ENCODE measurements at places on chromosomes 3 and 15. TPM values are rescaled to one million over a fixed set of nuclear protein-coding genes. Genes with fewer than 3 reads are reported as not detected.
A peak's percentile ranks its signal among the peaks of the same experiment; 100 is the strongest.

Gene NR2F2
- 39.7 TPM for polyA plus RNA-seq

Gene EFCC1
- 8.2 TPM for polyA plus RNA-seq

DNA sequence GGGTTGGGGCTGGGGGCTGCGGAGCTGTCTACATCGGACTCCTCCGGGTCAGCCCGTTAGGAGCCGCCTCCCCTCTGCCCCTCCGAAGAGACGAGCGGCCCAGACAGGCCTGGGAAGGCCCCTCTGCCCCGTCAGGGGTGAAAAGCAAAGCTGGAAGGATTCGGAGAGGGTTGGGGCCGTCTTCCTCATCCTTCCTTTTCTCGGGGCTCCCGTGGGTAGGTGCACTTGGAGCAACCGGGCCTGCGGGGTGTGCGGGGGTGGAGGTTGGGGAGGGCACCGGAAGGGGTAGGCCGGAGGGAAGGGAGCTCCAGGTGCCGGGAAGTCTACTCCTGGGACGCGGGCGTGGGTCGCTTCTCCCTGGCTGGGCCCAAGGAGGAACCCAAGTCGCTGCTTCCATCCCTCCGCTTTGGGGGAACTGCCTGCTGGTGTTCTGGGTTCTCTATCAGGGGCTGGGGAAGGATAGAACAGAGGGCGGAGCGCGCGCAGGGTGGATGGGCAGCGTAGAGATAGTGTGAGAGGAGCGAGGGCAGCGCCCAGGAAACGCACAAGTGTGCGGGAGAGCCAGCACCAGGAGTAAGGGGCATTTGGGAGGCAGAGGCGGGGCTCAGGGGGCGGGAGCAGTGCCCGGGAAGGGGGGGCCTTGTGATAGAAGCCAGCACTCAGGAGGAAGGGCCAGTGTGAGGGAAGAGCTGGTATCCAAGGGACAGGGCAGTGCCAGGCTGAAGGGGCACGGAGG, 590 bp downstream of the POLR2H start:
- H3K36me3 ChIP-seq: peaks cover 6% of the 10 kb centered on the region
- H3K27ac ChIP-seq: peak overlapping the region; percentile 97
- peak overlapping the region; percentile 88 for H3K4me3 ChIP-seq
- H3K27me3 ChIP-seq: no peaks in the 10 kb centered on the region
- no peak for DNase-seq

DNA sequence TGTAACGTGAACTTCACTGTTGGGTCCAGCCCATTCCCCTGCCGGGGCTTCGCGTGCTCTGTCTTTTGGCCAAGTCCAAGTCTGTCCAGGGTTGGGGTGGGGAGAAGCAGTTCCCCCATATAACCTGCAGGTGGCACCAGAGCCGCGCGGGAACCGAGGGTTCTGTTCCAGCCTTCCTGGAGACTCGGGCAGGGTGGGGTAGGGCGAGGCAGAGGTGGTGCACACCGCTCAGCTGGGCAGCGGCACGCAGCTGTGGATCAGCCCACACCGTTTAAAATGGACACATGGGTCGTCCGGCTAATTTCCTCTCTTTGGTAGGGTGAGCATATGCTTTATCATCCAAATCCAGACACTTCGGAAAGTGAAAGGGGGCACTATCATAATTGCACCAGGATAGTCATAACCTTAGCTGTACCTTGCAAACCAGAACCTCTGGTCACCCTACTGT, 118.1 kb downstream of the TBC1D2B start:
- H3K36me3 ChIP-seq: no peaks in the 10 kb centered on the region
- H3K27me3 ChIP-seq: no peaks in the 10 kb centered on the region
- H3K27ac ChIP-seq: no peak overlapping the region
- peak; percentile 83 for DNase-seq
- H3K4me1 ChIP-seq: peaks cover 8% of the 10 kb centered on the region

- no peaks in the 10 kb centered on the region for H3K36me3 ChIP-seq
- H3K27ac ChIP-seq: peak overlapping the region; percentile 42
- H3K27me3 ChIP-seq: no peaks in the 10 kb centered on the region
- DNase-seq: peak; percentile 50
These were observed 8.3 kb downstream of the PPP2R3A start for GRCh38 chr3:135973841-135974240.

- H3K4me3 ChIP-seq: no peak overlapping the region
- no peak overlapping the region for H3K27ac ChIP-seq
- no peaks in the 10 kb centered on the region for H3K36me3 ChIP-seq
- no peaks in the 10 kb centered on the region for H3K4me1 ChIP-seq
These were observed 154.3 kb downstream of the ALDH1A2 start for GRCh38 chr15:57911247-57911646.

DNA sequence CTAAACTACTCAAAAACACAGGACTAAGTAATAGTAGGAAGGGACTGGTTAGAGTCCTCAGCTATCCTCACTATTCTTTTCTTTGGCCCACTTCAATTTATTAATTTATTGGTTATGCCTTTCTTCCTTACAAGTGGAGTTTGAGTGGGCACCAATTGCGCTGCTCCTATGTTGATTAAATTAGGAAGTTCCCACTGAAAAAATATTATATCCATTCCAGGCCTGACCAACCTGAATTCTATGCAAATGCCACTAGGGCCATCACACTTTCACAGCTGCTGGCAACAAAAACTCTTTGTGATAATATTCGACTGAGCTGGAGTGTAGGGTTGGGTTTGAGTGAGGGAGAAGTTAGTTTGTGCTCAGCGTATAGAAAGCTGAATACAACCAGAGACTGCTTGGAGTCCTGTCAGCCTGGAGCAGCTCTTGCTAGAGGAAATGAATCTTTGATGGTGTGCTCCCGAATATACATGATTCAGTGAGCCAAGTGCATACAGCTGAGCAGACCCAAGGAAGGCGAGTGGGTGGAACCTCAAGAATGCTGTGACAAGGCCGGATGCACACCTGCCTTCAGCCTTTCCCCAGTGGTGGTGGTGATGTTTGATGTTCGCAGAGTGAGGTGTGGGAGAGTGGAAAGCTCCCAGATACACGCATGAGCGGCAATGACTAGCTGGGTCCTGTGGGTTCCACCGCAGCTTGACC, 1.5 kb downstream of the ARHGEF3 start:
- H3K36me3 ChIP-seq: no peaks in the 10 kb centered on the region
- peaks cover 76% of the 10 kb centered on the region for H3K4me1 ChIP-seq
- peak overlapping the region; percentile 76 for H3K4me3 ChIP-seq
- no peaks in the 10 kb centered on the region for H3K27me3 ChIP-seq

Gene LYZL4
- not detected for polyA plus RNA-seq

Gene LHFPL4
- polyA plus RNA-seq: 0.08 TPM
